ENCODE measurements at places on chromosomes 12 and 14.
A peak's percentile ranks its signal among the peaks of the same experiment; 100 is the strongest.

DNA sequence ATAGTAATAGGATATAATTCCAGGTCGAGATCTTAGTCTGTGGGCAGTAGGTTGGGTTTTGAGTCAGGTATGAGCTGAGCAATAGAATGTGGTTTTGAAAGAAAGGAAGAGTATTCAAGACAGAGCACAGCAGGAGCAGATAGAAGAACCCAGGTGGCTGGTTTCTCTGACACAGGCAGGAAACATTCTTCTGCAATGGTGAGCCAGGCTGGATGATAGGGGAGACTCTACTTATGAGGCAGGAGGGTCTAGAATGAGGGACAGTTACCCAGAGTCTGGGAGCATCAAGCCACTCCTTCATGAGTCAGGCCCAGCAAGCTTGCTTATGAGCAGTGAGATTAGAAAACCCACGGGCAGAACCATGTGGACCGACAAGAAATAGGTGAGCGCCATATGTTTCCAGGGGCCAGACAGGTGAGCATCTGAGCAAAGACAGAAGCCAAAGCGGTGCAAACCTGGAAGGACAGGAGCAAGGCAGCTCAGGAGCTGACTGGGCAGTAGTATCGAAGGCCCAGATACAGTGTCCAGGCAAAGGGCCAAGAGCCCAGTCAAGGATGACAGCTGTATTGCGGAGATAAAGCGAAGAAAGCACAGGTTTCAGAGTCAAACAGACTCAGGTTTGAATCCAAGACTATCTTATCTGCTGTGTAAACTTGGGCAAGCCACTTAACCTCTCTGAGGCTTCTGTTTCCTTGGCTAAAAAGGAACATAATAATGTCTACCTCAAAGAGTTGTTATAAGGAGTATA lies 22.5 kb upstream of the PCNX1 start:
- DNase-seq = peak; percentile 39

GRCh38 chr12:111238075-111238734 lies 130.7 kb downstream of the PHETA1 start:
- DNase-seq = no peak

DNA sequence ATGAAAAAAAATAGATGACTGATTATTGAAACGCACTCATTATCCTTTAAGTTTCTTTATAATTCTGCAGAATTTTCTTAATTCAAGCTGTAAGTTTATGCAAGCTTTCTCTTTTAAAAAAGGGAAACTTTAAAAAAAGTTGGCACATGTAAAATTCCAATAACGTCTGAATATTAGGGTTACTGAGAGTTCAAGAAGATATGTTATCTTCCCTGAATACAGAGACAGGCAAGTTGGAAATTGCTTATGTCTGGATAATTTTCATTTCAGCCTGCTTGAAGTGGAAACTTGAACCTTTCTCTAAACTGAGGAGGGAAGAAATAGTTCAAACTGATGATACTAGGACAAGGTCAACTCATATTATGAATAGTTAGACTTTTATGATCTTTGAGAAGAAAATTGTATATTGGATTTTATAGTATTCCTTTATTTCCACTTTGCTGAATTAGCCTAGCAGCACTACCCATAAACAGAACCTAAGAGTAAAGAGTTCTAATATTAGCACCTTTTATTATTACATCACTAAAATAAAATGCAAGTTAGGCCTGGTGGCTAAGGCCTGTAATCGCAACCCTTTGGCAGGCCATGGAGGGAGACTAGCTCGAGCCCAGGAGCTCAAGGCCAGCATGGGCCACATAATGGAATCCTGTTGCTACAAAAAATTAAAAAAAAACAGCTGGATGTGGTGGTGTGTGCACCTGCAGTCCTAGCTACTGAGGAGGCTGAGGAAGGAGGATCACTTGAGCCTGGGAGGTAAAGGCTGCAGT lies 288.0 kb downstream of the TRHDE start:
- no peak for DNase-seq

DNA sequence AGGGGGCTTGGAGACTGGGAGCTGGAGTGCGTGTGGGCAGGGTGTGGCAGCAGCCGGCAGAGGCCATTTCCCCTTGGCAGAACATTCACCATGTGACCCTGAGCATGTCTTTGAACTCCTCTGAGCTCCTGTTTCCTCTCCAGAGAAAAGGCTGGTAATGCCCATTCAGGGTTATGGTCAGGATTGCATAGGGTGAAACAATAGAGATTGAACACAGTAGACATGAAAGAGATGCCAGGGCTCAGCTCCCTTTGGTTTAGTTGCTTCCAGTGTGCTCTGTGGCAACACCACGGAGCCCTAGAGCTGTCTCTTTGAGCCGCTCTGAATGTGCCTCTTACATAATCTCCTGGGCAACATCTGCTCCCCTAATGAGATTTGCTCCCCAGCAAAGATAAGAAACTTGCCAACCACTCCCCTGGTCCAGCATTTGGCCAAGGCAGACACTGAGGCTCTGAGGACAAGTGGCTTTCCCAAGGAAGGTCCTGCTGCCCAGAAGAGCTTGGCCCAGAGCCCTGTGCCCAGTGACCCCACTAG lies 4.6 kb downstream of the IFI27 start:
- peak; percentile 65 for DNase-seq

GRCh38 chr12:106712768-106713167 lies 61.7 kb upstream of the RIC8B start:
- no peak for DNase-seq

- peak; percentile 76 for DNase-seq
Measured at GRCh38 chr14:50395448-50395847, 1.2 kb downstream of the CDKL1 start.

Measured in adrenal gland (tissue), 19 donors.